Activated T-helper 1 cell treated with anti-CD3 and anti-CD28 coated beads, Interleukin-2, amount 50 U/mL, for 16 hours (primary cell): ENCODE measurements at places on chromosomes 3 and 15.

- DNase-seq: no peak
These were observed 451.1 kb upstream of the KCNMB2 start for GRCh38 chr3:178084938-178085816.

GRCh38 chr15:77549576-77550288 is 83.0 kb downstream of the LINGO1 start:
- no peak for DNase-seq

DNA sequence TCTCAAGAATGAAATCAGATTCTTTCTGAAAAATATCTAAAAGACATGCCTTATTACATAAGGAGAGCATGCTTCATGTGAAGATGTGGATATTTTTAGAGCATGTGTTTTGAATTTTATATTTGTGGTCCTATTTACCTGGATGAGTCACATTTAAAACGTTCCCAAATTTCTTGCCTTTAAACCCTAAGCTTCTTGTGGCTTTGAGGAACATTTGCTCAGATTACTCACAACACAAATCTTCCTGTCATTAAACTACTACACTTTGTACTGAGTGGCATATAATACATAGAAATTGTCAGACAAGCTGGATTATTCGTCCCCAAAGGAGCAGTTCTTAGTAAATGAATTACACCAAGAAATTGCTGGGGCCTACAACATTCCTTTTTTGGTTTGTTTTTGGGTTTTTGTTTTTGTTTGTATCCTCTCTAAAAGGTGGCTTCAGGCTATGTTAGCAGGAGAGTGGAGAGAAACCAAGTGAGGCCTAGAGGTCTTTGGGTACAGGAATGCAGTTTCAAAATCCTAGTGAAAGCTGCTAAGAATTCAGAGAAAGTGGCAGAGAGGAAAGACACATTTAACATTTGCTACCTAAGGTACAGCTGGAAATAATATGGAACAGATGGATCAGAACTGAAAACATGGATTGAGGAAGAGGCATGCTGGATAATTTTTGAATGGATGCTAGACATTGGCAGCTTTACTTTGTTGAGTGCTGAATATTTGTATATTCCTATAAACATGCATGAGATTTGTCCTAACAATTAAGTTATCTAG is 128.1 kb downstream of the RPL22L1 start:
- DNase-seq: no peak

DNA sequence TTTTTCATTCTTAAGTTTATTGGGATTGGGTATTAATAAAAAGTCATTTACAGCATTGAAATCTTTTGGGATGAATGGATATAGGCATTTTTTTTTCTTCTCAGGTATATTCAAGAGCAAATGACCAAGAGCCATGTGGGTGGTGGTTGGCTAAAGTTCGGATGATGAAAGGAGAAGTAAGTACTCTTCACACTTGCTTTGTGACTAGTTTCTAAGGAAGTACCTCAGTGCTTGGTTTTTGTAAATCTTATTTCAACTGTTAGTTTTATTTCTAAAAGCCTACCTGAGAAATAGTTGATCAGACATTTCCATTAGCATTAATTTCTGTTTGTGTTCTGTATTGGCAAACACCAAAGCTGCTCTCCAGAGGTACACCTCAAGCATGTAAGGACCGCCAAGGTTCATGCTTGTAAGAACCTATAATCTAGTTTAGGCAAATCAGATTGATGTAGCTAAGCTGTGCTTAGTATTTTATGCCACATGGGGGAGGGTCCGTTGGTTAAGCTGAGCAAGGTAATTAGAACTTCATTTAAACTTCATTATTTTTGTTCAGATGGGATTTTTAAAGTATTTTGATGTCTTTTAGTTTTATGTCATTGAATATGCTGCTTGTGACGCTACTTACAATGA is 35.4 kb downstream of the FXR1 start:
- no peak for DNase-seq

- DNase-seq: no peak
These were observed 39.8 kb upstream of the GMNC start for GRCh38 chr3:190902292-190902691.

DNA sequence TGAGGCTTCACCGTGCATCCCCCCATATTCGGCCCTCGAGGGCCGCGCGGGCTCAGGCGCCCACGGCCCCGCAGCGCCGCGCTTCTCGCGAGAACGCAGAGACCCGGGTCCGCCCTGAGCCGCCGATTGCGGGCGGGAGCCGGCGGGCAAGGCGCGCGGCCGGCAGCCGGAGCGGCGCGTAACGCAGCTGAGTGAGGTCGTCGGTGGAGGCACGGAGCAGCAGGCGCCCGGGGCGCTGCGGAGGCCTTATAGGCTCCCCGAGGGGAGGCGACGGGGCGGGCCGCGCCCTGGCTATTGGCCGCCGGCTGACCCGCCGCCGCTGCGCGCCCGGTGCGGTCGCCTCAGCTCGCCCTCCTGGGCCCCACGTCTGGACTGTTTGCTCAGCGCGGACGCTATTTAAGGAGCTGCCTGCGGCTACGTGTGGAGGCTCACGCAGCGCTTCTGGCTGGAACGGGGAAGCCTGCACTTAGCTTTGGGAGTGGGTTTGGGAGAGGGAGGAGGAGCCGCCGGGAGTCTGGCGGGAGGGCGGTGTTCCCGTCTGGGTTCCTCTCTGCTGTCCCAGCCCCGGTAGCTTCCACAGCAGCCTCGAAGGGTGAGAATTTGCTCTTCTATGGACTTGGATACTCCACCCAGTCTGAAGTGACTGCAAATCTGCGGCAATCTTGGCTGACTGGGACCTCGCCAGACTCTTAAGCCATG is at the start of gene PLOD2:
Gene PLOD2, minus strand, starts transcription at position 221 of the 699 bp plus-strand sequence. Its CDS starts 195 bp downstream, at position 26.
- no peak for DNase-seq

- no peak for DNase-seq
These were observed 82.1 kb downstream of the VPS8 start for GRCh38 chr3:184894051-184894450.

- no peak for DNase-seq
These were observed 27.9 kb upstream of the SCN10A start for GRCh38 chr3:38843898-38844297.
